ENCODE measurements at places on chromosomes 4 and X.

- DNase-seq = no peak
Measured at GRCh38 chrX:112867570-112867969, 26.9 kb upstream of the AMOT start.

DNA sequence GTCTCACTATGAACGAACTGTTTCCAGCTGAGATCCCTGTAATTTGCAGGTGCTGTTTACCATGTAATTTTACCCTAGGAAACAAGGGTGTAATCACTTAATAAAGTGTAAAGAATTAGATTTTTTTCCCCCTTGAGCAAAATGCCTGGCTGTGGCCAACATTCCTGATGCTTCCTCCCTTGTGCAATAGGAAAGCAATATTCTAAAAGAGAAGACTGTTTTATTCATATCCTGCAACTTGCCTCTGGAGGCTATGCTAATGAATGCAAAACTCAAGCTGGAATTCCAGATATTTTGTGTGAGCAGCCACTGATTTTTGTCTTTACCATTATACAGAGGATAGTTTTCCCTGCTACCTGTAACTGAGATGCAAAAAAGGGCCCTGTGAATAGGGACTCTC is 98.0 kb downstream of the AWAT2 start:
- no peak for DNase-seq

DNA sequence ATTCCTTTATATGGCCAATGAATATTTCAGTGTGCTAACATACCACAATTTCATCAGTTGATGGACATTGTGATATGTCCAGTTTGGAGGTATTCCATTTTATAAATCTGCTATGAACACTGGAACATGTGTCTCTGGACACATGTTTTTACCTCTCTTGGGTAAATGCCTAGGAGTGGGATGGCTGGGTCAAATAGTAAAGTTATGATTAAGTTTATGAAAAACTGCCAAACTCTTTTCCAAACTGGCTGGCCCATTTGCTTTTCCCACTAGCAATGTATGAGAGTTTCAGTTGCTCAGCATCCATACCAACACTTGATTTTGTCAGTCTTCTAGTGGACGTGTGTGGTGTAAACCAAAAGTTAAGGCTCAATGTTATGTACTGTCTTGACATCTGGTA is 40.5 kb downstream of the CEP44 start:
- no peak for DNase-seq

DNA sequence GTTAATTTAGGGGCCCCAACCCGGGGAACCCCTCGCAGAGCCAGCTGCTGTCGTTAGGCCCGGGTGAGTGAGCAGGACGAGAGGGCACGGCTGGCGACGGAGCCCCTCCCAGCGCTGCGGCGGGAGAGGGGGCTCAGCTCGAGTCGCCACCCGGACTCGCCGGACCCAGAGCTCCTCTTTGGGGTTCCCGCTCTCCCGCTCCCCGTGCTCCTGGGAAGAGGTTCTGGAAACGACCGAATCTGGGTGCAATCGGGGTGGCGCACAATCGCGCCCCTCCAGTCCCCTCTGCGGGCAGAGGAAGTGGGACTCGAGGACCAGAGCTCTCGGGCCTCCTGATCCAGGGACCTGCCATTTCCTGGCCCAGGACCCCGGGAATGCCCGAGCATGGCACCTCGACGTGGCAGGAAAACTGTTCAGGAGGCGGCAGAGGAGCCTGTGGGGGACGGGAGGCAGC is 37.3 kb upstream of the ARAF start:
- no peak for DNase-seq

DNA sequence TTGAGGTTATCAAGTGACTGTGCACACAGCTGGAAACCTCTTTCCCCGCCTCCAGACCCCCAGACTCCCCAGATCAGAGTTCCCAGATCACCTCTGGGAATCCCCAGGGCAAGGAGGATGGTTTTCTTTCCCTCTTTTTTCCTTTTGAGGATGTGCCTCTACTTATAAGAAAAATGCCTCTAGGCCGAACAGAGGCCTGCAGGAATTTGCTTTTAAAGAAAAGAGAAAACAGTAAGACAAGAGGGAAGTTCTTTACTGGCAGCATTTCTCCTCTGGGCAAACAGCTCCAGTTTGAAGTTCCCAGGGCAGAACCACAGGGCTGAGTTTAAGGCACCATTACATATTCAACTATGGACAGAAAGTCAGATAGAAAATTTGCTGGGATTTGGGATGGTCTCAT is 837.9 kb upstream of the LCORL start:
- no peak for DNase-seq

DNA sequence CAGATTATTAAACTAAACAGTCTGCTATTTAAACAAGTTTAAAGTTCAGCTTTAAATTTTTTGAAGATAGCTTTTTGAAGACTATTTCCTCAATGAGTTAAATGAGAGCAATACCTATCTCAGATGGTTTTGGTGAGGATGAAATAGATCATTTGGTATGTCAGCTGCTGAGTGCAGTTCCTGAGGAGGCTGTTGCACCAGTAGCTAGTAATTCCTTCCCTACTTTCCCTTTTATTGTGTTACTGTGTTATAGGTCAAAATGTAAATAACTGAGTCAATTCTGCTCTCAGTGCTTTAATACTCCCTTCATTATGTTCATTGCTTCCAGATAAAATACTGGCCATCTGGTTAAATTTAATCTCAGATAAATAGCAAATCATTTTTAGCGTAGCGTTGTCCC is 48.6 kb downstream of the BMPR1B start:
- no peak for DNase-seq

- no peak for DNase-seq
Measured at GRCh38 chr4:25875281-25875745, 12.5 kb upstream of the SEL1L3 start.

DNA sequence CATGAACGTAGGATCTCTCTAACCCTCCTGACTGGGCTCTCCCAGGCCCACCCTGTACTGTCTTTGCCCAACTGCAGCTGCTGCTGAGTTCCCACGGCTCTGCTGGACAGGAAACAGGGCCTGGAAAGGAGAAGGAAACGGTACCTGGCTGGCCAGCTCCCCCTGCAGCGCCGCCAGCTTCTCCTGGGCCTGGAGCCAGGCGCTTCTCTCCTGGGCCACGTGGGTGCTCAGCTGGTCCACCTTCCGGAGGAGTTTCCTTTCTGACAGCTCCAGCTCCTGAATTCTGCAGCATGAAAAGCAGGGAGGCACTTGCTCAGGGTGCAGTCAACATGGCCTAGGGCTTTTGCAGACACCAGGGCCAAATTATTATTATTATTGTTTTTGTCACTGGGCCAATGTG is 6.5 kb downstream of the C4orf50 start:
- no peak for DNase-seq

DNA sequence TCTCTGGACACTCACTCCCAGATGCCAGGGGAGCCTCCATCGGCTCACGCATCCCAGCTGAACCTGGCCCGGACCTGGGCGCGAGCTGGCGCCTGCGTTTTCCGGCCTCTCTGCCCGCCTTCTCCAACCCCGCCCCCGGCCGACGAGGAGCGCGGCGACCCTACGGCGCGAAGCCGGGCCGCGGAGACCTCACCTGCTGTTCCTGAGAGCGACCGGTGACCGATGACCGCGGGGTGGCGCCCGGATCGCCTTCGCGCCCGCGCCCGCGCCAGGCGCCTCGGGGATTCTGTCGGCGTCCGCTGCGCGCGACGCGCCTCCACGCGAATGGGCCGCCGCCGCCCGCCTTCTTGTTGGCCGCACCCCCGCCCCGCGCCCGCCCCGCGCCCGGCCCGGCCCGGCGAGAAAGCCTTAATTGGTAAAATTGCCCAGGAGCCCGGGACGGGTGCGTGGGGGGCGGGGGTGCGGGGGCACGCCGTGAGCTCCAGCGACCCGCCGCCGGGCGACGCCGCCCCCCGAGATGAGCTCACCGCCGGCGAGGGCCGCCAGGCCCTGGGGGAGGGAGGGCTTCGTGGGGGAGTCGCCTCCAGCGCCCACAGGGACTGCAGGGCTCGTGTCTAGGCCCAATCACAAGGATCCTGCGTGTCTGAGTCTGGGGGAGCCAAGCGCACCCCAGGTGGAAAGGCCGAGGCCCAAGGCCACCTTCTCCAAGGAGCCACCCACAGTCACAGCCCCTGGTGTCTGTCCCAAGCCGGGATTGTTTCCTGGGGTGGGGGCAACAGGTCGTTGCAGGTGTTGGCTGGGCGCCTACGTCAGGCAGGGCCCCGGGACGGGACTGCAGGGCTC is at the start of gene FLNA:
Gene FLNA (minus strand): TSS at position 322 of the 843 bp plus-strand sequence. CDS start 3,389 bp downstream, outside the sequence.
- no peak for DNase-seq

DNA sequence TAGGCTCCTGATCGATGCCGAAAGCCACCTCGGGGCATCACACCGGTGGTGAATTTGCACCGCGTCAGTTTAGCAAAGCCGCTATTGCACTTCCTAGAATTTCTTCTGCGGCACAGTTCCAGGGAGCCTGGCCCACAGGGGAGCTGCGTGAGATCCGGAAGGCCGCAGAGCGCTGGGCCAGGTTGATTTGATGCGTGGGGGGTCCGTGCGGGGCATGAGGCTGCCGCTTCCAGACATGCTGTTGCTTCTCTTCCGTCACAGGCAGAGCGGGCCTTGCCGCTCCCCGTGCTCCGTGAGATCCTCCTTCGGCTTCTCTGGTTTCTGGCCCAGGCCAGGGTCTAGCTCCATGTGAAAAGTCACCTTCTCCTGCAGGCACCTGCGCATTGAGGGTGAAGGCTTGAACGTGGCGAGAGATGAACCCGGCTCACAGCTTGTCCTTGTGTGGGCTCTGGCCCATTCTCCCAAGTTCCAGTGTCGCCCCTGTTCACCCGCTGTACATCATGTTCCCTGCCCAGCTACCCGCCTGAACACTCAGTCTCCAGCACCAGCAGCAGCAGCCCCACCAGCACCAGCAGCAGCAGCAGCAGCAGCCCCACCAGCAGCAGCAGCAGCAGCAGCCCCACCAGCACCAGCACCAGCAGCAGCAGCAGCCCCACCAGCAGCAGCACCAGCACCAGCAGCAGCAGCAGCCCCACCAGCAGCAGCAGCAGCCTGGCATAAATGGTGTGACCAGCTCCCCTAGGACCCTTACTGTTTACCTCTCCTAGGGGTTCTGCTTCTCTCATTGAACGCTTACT is 131.2 kb downstream of the TRIML1 start:
- no peak for DNase-seq

GRCh38 chr4:89316931-89317366 is 9.3 kb upstream of the GPRIN3 start:
- DNase-seq = no peak

GRCh38 chr4:79164907-79165610 is 160.8 kb downstream of the NAA11 start:
- no peak for DNase-seq

- DNase-seq = no peak
Measured at GRCh38 chr4:117481742-117482141, 396.4 kb upstream of the TRAM1L1 start.

DNA sequence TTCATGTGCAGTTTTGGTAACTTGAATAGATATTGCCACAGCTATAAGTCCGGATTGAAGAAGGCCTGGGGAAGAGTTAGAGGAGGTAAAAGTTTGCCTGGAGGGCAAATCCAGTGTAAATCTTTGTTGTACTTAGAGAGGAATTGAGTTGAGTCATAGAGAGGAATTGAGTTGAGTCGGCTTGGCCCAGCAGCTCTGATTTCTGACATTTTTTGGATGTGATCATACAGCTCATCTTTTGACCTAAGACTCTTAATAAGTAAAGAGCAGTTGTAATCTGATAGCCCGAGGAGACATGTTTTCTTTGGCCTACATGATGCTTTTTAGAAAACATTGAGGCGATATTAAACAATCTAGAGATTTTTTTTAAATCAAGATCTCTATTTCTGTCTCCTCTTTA is 3.9 kb downstream of the KIT start:
- no peak for DNase-seq

- peak; percentile 49 for DNase-seq
Measured at GRCh38 chrX:132940727-132941327, 17.6 kb downstream of the HS6ST2 start.

DNA sequence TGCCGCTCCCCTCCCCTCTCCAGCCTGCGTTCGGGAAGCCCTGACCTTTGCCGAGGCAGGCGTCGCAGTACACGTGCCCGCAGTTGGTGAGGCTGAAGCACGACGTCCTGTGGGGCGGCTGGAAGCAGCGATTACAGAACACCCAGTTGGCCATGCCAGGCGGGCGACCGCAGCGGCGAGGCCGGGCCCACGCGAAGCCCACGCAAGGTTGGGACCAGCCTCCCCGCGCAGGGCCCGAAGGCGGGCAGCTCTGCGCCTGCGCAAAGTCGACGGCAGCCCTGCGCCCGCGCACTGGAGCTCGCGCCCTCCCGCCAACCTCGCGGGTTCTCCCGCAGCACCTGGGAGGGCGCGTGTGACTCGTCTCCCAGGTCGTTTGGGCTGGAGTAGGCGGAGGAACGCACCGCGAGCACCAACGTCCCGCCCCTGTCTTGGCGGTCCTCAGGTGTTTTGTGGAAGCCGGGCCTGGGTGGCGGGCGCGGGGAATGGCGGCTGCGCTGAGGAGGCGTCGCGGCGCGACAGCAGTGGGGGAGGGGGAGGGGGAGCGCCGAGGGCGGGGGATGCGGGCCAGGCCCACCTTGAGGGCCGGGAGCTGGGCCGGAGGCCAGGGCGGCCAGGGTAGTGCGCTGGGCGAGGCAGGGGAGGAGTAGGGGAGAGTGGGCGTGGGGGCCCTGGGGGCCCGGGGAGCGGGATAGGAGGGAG is at the start of gene RNF212:
Gene RNF212 (minus strand): TSS at position 254 of the 699 bp plus-strand sequence. CDS start 100 bp downstream, at position 154.
- peak; percentile 34 for DNase-seq

DNA sequence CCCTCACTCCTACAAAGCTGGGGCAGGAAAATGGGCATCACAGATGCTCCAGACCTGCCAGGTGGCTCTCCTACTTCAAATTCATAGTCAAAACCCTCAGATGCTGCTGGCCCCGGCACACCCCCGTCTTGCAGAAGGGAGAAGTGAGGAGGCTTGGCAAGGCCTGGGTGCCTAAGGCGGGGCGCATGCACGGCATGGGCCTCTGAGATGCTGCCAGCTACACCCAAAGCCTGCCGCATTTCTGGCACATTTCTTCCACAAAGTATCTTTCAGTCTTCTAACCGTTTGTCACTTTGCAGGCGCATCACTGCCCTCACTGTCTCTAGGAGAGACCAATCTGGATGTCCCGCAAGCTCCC is 19.6 kb downstream of the WDR1 start:
- DNase-seq = no peak

DNA sequence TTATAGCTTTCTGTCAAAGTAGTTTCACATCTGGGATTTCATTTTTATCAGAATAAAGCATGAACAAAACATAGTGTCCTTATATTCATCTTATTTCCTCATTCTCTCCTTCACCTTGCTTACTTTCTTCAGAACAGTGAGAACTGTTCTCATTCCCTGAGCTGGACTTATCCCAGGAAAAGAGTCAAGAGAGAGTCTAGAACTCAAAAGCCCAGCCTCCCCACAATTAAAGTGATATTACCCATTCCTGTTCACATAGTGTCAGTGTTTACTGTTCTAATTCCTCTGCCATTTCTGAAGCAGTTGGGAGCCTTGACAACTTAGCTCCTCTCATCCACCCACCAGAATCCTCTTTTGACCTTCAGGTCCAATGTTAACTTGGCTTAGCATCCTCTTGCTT is 42.9 kb downstream of the RASSF6 start:
- no peak for DNase-seq
